ENCODE measurements at places on chromosomes 1 and 21. TPM values are rescaled to one million over a fixed set of nuclear protein-coding genes. Genes with fewer than 3 reads are reported as not detected.
A peak's percentile ranks its signal among the peaks of the same experiment; 100 is the strongest.

The TNFSF4 gene
- 0.15 TPM for total RNA-seq

The OR2T33 gene
- not detected for total RNA-seq

DNA sequence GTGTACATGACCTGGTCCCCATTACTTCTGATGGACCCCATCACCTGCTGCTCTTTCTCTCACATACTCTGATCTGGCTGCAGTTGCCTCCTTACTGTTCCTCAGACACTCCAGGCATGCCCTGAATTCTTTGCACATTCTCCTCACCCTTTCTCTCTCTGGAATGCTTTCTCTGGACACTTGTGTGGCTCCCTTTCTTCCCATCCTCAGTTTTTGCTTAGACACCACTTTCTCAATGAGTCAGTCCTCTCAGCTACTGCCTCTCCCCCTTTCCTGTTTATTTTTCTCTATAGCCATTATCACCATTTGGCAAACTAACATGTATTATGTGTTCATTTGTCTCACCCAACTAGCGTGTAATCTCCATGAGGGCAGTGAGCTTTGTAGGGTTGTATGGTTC, 28.1 kb downstream of the PLXNA2 start:
- DNase-seq = no peak

The ISG20L2 gene
- 33.4 TPM for total RNA-seq

- no peak for DNase-seq
These were observed 29.8 kb downstream of the ZYG11B start for GRCh38 chr1:52756020-52756419.

- no peak for DNase-seq
These were observed 42.9 kb downstream of the USP24 start for GRCh38 chr1:55172272-55172671.

DNA sequence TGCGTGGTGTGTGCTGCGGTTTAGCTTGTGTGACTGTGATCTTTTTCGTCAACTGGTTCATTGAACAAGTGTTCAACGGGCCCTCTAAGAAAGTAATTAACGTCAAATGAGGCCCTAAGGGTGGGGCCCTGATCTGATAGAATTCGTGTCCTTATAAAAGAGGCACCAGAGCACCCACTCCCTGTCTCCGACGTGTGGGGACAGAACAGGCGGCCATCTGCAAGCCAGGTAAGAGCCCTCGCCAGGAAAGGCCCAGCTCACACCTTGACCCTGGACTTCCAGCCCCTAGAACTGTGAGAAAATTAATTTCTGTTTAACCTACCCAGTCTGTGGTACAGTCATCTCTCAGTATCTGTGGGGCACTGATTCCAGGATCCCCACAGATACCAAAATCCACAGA, 20.4 kb upstream of the SAMD11 start:
- no peak for DNase-seq

DNA sequence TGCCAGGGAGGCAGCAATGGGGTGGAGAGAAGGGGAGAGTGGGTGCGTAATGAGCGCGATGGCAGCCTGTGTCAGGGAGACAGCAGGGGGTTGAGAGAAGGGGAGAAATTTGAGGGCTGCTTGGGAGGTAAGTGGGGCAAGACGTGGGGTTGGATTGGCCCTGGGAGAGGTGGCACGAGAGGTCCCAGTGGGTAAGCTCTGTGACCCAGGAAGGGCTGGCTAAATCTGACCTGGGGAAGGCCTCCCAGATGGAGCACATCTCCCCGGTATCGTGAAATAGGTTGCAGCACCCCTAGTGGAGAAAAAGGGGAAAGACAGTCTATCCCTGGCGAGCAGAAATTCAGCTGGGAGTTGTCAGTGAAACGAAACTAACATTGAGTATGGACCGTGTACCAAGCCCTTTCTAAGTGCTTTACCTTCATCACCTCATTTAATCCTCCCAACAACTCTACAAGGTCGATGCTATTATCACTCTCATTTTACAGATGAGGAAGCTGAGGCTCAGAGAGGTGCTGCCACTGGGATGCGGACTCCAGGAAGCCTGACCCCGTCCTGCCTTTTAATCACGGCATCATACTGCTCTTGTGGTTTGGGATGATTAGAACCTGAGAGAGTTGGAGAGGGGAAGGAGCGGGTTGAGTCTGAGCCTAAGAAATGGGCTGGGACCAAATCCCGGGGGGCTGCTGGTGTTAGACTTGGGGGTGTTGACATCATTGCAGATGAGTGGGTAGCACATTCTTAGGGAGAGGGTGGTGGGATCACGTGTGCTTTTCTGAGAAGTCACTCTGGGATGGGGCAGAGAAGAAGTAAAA, 56.6 kb upstream of the RPL11 start:
- DNase-seq = peak; percentile 53

- DNase-seq = no peak
These were observed 3.5 kb downstream of the DNMT3L start for GRCh38 chr21:44258056-44258725.

DNA sequence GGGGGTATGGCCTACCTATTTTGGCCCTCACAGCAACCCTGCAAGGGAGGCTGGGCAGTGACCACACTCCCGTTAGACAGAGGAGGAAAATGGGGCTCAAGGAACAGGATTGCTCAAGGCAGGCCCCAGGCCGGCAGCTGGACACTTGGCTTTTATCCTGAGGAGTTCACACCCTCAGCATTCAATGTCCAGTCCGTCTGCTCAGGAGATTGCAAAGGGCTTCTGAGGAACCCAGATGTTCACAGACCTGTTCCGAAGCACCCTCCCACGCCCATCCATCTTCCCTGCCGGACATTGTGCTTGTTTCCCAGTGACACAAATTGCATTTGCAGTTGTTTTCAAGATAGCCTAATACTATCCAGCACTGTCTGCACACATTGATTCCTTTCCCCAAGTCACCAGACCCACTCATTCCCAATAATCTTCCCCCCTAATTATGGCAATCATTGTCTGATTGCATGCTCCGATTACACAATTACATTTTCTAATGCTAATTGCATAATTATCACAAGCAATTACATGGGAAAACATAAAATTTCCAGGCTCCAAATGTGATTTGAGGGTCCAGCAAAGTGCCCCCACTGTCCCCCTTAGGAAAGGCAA, 4.3 kb upstream of the UBL4B start:
- DNase-seq = no peak

DNA sequence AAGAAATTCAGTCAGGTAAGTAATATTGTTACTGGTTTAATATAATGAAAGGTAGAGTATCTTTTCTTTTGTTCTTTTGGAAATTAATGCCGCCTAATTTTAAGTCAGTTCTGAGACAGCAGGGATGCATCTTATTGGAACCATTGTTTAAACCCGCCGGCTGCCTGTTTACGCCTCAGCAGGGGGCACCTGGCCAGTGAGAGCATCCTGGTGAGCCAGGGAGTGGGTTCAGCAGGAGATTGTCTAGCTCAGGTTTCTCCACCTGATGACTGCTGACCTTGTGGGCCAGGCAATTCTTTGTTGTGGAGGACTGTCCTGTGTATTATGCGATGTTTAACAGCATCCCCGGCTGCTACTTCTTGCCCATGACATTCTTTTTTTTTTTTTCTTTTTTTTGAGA, 30.2 kb downstream of the CHAF1B start:
- no peak for DNase-seq

DNA sequence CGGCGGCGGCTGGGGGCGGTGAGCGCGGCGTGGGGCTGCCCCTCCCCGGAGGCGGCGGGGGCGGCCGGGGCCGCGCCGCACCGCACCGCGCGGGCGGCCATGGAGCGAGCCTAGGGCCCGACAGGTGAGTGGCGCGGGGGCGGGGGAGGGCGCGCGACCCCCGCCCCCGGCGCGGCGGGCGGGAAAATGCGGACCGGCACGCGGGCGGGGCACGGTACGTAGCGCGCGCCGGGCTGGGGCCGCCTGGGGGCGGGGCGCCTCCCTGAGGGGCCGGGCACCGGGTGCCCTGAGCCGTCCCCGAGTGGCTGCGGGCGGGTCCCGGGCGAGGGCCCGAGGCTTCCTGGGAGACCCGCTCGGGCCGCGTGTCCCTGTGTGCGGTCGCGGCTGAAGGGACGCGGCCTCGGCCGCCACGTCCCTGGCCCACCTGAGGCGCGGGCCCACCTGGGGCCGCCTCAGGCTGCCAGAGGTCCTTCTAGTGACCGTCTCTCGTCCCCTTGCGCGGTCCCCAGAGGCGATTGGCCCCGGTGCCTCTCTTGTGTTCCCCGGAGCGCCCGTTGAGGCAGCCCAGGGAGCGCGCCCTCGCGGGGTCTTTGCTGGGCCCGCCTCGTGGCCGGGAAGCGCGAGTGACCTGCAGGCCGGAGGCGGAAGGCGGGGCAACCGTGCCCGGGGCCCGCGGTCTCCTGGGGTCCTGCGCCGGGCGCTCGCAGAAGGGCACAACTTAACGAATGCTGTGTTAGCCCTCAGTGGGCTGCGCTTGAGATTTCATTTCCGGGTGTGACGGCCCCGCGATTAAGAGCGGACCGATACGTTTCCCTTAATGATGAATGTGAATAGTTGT, 500 bp downstream of the FAM20B start:
- peak; percentile 67 for DNase-seq

GRCh38 chr1:53088616-53089300, 26.7 kb downstream of the PODN start:
- DNase-seq = no peak

The OR6K3 gene
- total RNA-seq = not detected

The ZNF670 gene
- total RNA-seq = 9.7 TPM

DNA sequence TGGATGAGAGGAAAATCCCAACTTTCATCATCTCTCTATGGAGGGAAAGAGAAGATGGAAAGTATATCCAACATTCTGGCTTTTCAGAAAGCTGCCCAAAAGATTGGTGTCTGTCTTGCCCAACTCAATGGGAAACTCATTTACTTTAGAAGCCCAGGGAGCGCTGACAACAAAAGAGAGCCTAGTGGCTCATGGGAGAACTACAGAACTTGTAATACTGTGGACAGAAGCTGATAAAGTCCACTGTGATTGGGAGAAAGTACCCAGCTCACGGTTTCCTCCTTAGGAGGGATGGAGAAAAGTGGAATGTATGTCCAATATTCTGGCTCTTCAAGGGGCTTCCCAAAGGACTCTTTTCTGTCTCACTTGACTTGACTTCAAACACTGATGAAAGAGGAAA, 66.0 kb downstream of the RGS21 start:
- no peak for DNase-seq

DNA sequence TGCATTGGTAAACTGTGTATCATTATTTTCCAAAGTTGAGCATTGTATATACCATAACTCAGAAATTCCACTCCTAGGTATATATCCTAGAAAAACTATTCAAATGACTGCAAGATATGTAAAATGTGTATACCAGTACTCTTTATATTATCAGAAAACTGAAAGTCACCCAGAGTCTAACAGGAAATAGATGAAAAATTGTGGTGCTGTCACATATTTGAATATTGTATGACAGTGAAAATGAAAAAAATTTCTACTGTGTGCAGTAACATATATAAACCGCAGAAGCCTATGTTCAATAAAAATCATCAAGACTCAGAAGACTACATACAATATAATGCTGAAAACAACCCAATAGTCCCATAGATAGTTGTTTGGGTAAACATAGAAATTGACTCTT, 74.4 kb upstream of the LYPLAL1 start:
- no peak for DNase-seq

- no peak for DNase-seq
These were observed 100.2 kb downstream of the RIPK4 start for GRCh38 chr21:41666641-41667081.

The HDAC1 gene
- 143 TPM for total RNA-seq

DNA sequence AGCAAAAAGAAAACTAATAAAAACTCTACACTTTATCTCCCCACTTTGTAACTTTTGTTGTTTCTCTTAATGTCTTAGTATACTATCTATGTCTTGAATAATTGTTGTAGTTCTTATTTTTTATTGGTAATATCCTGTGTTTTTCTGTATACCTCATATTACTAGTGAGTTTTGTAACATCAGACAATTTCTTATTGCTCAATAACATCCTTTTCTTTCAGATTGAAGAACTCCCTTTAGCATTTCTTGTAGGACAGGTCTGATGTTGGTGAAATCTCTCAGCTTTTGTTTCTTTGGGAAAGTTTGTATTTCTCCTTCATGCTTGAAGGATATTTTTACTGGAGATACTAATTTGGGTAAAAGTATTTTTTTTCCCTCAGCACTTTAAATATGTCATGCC, 79.8 kb upstream of the LRRC8B start:
- no peak for DNase-seq

DNA sequence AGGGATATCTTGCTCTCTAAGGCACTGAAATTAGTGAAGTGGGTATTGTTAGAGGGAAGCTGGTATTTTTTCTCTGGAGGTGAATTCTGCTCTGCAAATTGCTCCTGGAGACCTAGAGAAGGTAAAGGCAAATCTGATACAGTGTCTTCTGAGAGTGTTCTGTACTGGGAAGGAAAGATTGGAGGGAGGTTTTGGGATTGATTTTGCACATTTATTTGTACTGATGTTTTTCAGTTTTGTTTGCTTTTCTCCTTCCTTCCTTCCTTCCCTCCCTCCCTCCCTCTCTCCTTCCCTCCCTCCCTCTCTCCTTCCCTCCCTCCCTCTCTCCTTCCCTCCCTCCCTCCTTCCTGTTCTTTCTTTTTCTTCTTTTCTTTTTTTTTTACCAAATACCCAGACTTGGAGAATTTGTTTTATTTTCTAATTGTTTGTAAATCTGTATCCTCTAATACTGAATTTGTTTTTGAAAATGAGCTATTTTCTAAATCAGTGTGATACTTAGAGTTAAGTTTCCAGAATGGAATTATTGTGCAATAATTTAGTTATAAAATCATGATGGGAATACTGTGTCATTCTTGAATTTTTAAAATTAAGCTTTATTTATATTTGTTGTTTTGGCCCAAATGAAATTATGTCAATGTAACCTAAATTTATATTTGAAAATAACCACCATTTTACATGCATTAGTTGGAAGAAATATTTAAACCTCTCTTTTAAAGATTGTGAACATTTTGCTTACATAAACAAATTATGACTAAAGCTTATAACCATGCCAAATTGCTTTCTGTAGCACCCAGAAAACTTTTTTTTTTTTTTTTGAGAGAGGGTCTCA, 4.9 kb downstream of the CMPK1 start:
- no peak for DNase-seq

GRCh38 chr1:115811140-115811828, 29.6 kb downstream of the NHLH2 start:
- DNase-seq = no peak

DNA sequence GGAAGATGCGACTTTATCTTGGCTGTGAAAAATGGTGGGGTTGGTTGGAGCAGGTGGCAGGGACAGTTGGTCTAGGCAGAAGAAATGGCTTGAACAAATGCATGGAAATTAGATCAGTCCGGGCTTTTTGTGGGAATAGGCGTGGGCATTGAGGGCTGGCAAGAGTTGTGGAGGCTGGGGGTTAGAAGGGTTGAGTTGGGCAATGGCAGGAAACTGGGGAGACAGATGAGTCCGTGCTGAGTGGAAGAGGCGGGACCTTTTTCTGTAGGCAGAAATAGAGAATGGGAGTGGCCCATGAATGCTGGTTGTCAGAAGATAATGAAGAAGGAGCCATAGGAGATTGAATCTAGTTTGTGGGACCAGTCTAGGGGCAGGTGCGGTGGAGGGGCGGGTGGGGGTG, 6.9 kb downstream of the PDPN start:
- DNase-seq = no peak
